ENCODE measurements at places on chromosomes 7 and 10.

GRCh38 chr7:102208826-102209225 lies 77.8 kb upstream of the SH2B2 start:
- DNase-seq = no peak

DNA sequence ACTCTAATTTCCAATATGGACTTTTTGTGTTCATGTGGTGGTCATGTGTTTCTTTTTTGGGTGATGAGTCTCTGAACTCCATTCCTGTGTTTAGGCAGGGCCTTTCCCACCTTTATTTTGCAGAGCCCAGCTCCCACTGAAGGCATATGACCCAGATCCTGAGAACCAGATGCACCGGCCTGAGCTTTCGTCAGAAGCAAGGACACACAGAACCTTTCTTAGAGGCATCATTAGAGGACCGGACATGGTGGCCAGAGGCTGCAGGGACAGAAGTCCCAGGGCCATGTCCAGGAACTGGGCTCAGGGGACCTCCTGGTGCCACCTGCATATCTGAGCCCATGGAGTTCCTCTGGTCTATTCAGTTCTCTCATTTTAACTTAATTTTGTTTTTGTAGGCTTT lies 200.9 kb upstream of the ZNF32 start:
- no peak for DNase-seq

DNA sequence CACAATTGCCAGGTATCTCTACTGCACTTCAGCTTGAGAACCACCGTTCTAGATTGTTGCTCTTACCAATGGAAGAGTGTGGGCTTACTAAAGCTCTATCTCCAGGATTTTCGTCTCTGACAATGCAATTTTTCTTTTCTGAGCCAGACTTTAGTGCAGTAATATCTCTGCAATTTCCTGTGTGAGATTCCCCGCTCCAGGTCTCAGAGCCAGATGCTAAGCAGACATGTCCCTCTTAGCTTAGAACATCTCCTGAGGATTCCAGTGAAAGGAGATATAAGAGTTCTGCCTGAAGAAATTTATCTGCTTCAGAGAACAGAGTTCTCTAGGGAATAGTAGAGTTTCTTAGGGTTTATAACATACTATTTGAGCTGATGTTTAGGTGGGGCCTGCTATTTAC lies 82.0 kb downstream of the SND1 start:
- no peak for DNase-seq

GRCh38 chr7:20307119-20307518 lies 23.6 kb upstream of the ITGB8 start:
- no peak for DNase-seq

DNA sequence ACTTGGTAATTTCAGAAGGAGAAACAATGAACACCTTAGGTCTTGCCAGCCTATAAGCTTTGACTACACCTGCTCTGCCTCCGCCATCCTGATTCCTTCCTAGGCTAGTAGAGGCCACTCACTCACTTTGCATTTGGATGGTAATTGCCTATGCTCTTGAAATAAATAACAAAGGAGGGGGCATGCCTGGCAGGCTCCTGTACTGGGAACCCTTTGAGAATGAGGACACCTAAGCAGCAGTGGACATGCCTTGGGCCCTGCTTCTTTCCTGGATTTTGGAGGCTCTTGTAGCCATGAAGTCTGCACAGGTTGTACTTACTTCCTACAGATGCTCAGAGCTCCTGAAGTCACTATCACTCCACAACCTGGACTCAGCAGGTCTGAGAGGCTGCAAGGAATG lies 65.8 kb downstream of the BLNK start:
- DNase-seq = no peak

DNA sequence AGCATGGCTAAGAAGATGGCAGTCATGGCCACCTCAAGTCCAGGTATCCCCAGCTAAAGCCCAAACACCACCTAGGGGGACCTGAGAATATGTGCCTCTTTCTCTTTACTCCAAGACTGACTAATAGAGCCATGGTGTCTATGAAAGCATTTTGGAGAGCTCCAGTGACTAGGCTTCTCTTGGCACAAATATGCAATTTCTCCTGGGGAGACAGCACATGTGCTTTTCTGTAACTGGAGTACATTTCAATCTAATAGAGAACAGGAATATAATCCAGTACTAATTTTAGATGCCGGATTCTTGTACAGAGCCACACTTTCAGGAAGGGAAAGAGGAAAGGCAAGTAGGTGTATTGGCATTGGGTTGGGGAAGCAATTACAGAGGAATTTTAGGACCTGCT lies 260.1 kb downstream of the BMPER start:
- no peak for DNase-seq

DNA sequence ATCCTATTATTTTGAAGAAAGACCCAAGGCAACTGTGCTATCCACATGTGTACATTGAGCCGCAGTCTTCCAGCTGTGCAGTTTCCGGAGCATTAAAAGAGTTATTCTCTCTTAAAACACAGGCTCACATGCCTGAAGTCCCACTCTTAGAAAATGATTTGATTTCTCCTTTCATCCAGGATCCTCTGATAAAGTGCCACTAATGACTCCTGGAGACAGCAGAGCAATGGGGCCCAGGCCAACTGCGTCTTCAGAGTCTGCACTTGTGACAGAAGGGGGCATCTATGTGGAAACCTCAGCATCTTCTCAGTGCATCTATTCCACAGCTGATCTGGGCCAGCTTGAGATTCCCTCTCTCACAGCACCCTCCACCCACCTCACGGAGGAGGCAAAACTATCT lies 482.1 kb upstream of the AKR1E2 start:
- no peak for DNase-seq

GRCh38 chr7:74143383-74143782 lies 30.8 kb upstream of the EIF4H start:
- DNase-seq = no peak

GRCh38 chr7:26705567-26705966 lies 158.8 kb downstream of the SKAP2 start:
- DNase-seq = peak; percentile 75

GRCh38 chr7:33251301-33251700 lies 121.9 kb downstream of the BBS9 start:
- DNase-seq = no peak

DNA sequence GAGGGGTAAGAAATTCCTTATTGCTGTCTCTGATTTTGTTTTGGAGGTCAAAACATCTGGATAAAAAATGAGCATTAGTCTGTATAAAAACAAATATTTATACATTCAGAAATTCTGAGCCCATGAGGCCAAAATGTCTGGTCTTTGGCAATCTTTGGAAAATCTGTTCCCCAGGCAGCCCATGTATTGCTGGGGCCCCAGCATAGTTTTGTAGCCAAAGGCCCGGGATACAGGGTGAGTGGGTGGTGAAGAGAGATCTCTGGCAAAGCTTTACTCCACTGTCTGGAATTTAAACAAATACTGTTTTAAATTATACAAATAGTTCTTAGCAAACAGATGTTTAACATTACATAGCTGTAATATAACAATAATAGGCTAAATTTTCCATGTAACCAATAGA lies 134.7 kb upstream of the GALNT17 start:
- no peak for DNase-seq

GRCh38 chr7:17521437-17521836 lies 223.0 kb downstream of the AHR start:
- peak; percentile 21 for DNase-seq

GRCh38 chr7:31892099-31892829 lies 177.9 kb downstream of the PDE1C start:
- no peak for DNase-seq

GRCh38 chr10:23535381-23535780 lies 96.5 kb downstream of the OTUD1 start:
- DNase-seq = peak; percentile 66

GRCh38 chr7:120033114-120033513 lies 239.9 kb upstream of the KCND2 start:
- DNase-seq = no peak

DNA sequence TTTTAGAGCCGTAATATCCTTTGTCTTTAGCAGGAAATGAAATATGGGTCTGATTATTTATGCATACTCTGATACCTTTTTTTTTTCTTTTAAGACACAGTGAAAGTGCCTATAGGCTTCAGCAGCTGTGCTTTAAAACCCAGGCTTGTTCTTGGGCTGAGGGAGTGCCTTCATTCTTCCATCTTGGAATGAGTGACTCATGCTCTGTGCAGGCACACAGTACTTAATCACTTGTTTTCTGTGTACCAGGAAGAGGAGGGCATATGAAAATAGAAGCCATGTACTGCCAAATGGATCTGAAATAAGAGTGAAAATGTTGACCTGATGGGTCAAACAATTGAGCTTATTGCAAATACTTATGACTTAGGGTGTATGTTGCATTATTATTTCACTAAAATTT lies 12.0 kb downstream of the INPP5F start:
- DNase-seq = peak; percentile 17

- no peak for DNase-seq
Measured at GRCh38 chr10:28730031-28730778, 52.9 kb downstream of the BAMBI start.

GRCh38 chr7:113891031-113891350 lies 27.8 kb downstream of the PPP1R3A start:
- no peak for DNase-seq

GRCh38 chr10:20879136-20879535 lies 18.0 kb downstream of the NEBL start:
- DNase-seq = no peak

- DNase-seq = peak; percentile 67
Measured at GRCh38 chr7:151876899-151877777, at the start of gene PRKAG2. Gene PRKAG2 (minus strand): TSS chr7:151877115. CDS start chr7:151876620, 495 bp downstream.

DNA sequence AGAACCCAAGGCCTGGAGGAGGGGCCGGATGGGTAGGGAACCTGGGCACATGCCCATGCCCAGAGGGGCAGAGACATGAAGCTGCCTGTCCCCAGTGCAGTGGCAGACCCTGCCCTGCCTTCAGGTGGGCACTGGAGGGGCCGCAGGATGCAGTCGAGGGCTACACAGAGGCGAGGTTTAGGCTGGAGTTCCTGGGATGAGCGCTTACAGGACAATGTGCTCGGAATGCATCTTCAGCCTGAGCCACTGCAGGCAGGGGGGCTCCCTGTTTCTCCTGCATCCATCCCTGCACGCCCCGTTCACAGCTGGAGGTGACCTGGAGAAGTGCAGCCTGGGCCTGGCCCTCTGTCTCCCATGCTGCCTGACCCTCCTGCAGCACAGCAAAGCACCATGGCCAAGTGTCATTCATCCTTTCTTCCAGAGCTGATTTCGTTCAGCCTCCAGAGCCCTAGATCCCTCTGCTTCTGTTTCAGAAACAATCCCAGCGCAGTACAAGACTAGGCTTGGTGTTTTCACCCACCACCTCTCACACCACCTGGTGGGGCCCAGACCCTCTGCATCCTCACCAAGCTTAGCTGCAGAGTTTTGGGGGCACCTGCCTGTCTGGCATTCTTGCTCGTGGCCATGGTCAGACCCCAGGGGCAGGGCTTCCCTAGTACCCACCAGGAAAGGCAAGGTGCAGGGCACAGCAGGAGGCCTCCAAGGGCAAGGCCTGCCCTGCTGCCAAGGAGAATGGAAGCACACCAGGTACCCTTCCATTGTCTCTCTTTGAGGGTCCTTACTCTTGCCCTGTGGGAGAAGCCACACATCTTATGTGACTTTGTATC lies 311.9 kb downstream of the TCERG1L start:
- DNase-seq = no peak

DNA sequence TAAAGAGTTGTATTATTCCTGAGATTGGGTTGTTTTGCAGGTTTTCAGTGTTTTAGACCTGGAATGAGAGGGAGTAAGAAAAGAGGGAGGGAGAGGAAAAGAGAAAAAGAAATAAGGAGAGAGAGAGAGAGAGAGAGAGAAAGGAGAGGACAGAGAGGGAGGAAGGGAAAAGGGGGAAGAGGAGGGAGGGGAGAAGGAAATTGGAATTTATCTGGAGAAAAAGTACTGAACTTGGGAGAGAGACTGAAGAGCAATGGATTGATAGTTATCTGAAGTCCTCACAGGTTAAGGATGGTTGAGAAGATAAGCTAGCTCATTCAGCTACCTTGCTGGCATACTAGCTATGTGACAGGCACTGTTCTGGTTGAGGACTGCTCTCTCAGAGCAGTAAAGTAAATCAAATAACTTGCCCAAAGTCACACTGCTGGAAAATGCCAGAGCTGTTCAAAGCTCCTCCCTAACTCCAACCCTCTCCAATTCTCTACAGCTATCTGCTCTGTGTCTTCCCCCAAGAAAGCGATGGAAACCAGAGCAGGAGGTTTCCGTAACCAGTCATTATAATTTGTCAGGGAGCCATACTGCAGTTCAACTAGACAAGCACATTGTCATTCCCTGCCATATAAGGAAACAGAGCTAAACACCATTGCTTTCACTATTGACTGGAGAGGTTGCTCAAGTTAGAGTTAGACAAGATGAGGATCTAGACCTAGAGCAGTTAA lies 10.7 kb downstream of the CALD1 start:
- DNase-seq = no peak

- no peak for DNase-seq
Measured at GRCh38 chr10:34154383-34154900, 660.7 kb downstream of the PARD3 start.

DNA sequence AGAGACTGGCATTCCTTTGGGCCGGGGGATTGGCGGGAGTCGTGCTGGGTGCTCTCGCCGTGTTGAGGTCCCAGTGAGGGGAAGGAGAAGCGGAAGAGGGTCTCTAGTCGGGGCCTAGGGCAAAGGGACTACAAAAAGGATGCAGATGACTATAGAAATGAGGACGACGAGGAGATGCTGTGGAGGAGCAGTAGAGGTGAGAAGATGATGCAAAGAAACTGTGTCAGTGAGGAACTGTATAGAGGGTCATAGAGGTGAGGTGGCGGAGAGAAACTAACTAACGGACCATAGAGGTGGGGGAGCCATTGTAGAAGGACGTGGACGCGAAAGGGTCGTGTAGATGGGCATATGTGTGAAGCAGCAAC lies 324 bp downstream of the TWNK start:
- DNase-seq = no peak

- no peak for DNase-seq
Measured at GRCh38 chr10:506451-507354, 182.8 kb downstream of the DIP2C start.
